Neural crest cell (in vitro differentiated cells): ENCODE measurements at places on chromosomes 2 and 18. TPM values are rescaled to one million over a fixed set of nuclear protein-coding genes. Genes with fewer than 3 reads are reported as not detected.

Gene KCNG2
- total RNA-seq: not detected in 2 replicates

- DNase-seq: peak; percentile 6
- peak overlapping the region; percentile 42 for H3K4me3 ChIP-seq
- no peaks in the 10 kb centered on the region for H3K27me3 ChIP-seq
- peaks cover 3% of the 10 kb centered on the region for H3K36me3 ChIP-seq
- peak overlapping the region; percentile 76 for H3K27ac ChIP-seq
Observed at GRCh38 chr2:163943403-163944346, 207.9 kb upstream of the FIGN start.

- DNase-seq: no peak
- no peaks in the 10 kb centered on the region for H3K27me3 ChIP-seq
- no peak overlapping the region for H3K27ac ChIP-seq
- H3K36me3 ChIP-seq: peaks cover 18% of the 10 kb centered on the region
- H3K4me1 ChIP-seq: peaks cover 23% of the 10 kb centered on the region
Observed at GRCh38 chr2:25324905-25325592, 16.7 kb downstream of the DNMT3A start.

GRCh38 chr2:70889716-70890037 is 46.0 kb upstream of the ATP6V1B1 start:
- peaks cover 28% of the 10 kb centered on the region for H3K4me1 ChIP-seq
- DNase-seq: no peak
- H3K27me3 ChIP-seq: peaks cover 100% of the 10 kb centered on the region
- no peak overlapping the region for H3K27ac ChIP-seq
- peak overlapping the region; percentile 69 for H3K4me3 ChIP-seq
- no peaks in the 10 kb centered on the region for H3K36me3 ChIP-seq

GRCh38 chr2:30147196-30147714 is 448 bp downstream of the YPEL5 start:
- no peaks in the 10 kb centered on the region for H3K36me3 ChIP-seq
- DNase-seq: peak; percentile 12
- H3K4me1 ChIP-seq: peaks cover 21% of the 10 kb centered on the region
- H3K27ac ChIP-seq: no peak overlapping the region
- H3K4me3 ChIP-seq: no peak overlapping the region

- no peaks in the 10 kb centered on the region for H3K36me3 ChIP-seq
- no peak for DNase-seq
- no peak overlapping the region for H3K27ac ChIP-seq
Observed at GRCh38 chr2:158948964-158949699, 19.3 kb upstream of the TANC1 start.

DNA sequence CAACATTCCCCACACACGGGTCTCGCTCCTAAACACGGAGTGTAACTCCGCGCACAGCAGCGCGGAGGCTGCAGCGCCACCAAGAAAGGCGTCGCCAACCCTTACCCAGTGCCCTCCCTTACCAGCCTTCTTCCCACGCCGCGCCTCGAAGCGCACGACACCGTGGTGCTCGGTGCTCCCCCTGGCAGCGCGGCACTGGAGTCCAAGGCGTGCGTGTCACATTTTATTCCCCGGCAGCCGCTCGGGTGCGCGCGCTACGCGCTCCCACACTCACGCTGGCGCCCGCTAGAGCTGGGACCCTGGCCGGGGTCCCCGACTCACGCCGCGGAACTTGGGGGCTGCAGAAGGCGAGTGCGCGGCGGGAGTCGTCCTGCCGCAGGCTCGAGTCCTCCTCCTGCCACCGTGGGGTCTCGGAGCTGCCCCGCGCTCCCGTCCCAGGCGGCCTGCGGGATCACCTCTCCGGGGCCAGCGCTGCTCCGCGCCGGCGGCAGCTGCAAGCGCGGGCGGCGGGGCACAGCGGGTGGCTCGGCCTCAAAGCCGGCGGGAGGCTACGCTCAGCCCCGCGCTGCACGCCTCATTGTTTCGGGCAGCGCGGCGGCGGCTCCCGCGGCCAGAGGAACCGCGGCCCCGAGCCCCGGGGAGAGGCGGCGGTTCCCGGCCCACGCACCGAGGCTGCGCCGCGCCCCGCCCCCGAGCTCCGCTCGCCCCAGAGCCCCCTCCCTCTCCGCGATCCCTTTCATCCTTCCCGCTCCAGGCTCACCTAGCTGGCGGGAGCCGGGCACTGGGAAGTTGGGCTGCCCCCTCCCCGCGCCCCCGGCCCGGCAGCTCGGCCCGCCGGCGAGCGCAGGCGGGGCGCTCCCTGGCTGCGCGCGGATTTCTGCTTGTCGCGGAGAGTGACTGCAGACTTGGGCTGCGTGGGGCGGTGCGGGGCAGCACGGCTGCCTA is at the start of gene ST6GAL2:
TSS of gene ST6GAL2 (minus strand) at position 197 of the 945 bp plus-strand sequence. CDS start 42,190 bp downstream, outside the sequence.
- DNase-seq: peak; percentile 39
- H3K27ac ChIP-seq: peak within 1 kb of the TSS; percentile 93
- H3K4me3 ChIP-seq: peak within 1 kb of the TSS; percentile 99
- H3K27me3 ChIP-seq: peaks cover 77% of the 10 kb centered on the region
- H3K36me3 ChIP-seq: no peaks in the 10 kb centered on the region
- H3K4me1 ChIP-seq: peaks cover 17% of the 10 kb centered on the region

DNA sequence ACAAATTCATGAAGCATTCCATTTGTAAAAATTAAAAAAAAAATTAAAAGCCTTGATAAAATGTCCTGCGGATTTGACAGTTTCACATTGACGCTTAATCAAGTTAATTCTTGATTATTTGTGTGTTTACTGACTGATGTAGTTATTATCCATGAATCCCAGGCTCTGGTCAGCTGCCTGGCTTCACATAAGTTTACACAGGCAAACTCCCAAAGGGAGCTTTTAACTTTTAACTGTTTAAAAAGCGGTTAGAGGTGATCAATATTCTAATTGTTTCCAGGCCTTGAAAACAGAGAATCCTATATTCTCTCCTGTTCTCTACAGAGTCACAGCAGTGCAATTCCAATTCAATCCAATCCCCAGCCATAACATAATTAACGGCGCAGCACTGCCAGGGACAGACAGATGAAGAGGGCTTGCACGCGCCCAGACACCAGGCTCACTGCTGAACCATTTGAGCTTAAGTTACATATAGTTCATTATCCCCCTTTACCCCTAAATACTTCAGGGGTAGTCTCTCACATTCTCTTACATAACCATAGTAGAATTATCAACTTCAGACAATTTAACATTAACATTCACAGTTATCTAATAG is 47.5 kb downstream of the ATP8B1 start:
- H3K27me3 ChIP-seq: no peaks in the 10 kb centered on the region
- no peak overlapping the region for H3K4me3 ChIP-seq
- H3K36me3 ChIP-seq: peaks cover 3% of the 10 kb centered on the region
- H3K4me1 ChIP-seq: no peaks in the 10 kb centered on the region
- no peak overlapping the region for H3K27ac ChIP-seq

DNA sequence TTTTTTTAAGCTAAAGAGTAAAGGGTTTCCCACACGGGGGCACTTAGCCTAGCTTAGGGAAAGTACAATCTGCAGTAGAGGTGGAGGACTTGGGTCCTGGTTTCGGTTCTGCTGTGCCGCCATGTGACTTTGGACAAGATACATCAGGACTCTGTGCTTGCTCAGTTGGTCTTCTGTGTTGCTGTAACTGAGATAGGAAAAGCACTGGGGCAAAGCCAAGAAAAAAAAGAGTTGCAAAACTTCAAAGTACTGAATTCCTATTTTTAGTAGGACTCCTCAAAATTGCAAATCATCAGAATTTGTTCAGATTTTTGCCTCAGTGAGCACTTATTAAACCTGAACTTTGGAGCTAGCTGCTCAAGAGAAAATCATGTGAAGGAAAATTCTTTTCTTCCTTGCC is 96.3 kb upstream of the STON1 start:
- H3K4me1 ChIP-seq: no peaks in the 10 kb centered on the region
- no peak overlapping the region for H3K27ac ChIP-seq
- no peak for DNase-seq
- H3K4me3 ChIP-seq: no peak overlapping the region

- H3K27ac ChIP-seq: peak overlapping the region; percentile 0
- H3K4me3 ChIP-seq: no peak overlapping the region
Observed at GRCh38 chr2:150212722-150213171, 274.7 kb downstream of the RND3 start.

GRCh38 chr2:79935771-79936657 is 368.5 kb downstream of the LRRTM1 start:
- no peak overlapping the region for H3K27ac ChIP-seq
- H3K27me3 ChIP-seq: peaks cover 5% of the 10 kb centered on the region
- peaks cover 18% of the 10 kb centered on the region for H3K4me1 ChIP-seq
- no peaks in the 10 kb centered on the region for H3K36me3 ChIP-seq
- H3K4me3 ChIP-seq: peak overlapping the region; percentile 67

DNA sequence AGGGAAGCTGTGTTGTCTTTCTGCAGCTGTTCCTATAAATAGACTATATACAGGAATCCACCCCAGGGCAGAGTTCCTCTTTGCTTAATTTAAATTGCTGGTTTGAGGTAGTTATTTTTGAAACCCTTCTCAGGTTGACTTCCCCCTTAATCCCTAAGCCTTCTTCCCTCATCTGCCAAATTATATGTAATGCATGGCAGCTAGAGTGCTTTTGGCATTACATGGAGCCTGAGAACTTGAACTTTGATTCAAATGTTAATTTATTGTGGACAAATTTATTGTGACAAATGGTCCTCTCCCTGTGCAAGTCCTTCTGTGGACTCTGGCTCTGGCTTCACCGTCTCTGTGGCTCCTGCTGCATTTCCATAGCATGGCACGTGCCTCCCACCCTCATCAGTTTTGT is 29.2 kb downstream of the MYO1B start:
- DNase-seq: no peak
- H3K27me3 ChIP-seq: no peaks in the 10 kb centered on the region
- peaks cover 63% of the 10 kb centered on the region for H3K4me1 ChIP-seq
- H3K36me3 ChIP-seq: peaks cover 15% of the 10 kb centered on the region
- H3K4me3 ChIP-seq: no peak overlapping the region

- peaks cover 3% of the 10 kb centered on the region for H3K36me3 ChIP-seq
- H3K4me1 ChIP-seq: peaks cover 51% of the 10 kb centered on the region
- no peak for DNase-seq
- peak overlapping the region; percentile 76 for H3K4me3 ChIP-seq
- peaks cover 17% of the 10 kb centered on the region for H3K27me3 ChIP-seq
Observed at GRCh38 chr18:63317556-63317946, 2.0 kb downstream of the BCL2 start.

DNA sequence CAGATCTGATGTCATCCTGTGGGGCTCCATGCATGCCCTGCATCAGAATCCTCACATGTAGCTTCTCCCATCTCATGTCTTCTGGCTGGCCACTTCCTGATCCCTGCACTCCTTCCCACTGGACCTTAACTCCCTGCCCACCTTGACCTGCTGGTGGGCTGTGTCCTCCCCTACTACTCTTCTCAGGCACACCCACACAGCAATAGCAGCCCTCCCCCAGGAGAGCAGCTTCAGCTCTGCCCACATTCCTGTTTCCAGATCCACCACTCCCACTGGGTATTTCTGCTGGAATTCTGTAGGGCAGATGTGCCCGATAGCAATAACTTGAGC is 137.0 kb upstream of the HS6ST1 start:
- no peaks in the 10 kb centered on the region for H3K36me3 ChIP-seq
- no peak overlapping the region for H3K27ac ChIP-seq
- DNase-seq: no peak
- H3K27me3 ChIP-seq: peaks cover 2% of the 10 kb centered on the region

GRCh38 chr18:3283908-3284307 is 22.0 kb downstream of the MYL12B start:
- no peaks in the 10 kb centered on the region for H3K27me3 ChIP-seq
- peaks cover 29% of the 10 kb centered on the region for H3K4me1 ChIP-seq
- H3K27ac ChIP-seq: peak overlapping the region; percentile 45
- no peak for DNase-seq
